ENCODE measurements at places on chromosomes 3 and 15.

DNA sequence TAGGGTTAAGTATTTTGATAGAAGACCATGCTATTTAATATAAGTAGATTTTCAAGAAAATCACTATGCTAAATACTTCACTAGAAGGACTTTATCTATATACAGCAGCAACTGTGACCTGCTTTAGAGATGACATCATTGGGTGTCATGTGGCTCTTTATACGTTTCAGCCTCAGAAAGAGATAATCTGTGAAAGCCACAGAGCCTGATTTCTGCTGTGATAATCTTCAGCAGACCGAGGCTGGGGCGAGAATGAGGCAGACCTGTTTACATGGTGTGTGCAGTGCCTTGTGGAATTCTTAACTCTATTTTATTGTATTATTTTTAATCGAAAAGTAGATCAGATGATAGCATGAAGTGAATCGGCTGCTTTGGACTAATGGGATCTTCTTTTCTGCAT, 471.2 kb downstream of the MFSD1 start:
- DNase-seq, result no peak

- no peak for DNase-seq
These were observed 137.7 kb downstream of the LRIG1 start for GRCh38 chr3:66363148-66363547.

DNA sequence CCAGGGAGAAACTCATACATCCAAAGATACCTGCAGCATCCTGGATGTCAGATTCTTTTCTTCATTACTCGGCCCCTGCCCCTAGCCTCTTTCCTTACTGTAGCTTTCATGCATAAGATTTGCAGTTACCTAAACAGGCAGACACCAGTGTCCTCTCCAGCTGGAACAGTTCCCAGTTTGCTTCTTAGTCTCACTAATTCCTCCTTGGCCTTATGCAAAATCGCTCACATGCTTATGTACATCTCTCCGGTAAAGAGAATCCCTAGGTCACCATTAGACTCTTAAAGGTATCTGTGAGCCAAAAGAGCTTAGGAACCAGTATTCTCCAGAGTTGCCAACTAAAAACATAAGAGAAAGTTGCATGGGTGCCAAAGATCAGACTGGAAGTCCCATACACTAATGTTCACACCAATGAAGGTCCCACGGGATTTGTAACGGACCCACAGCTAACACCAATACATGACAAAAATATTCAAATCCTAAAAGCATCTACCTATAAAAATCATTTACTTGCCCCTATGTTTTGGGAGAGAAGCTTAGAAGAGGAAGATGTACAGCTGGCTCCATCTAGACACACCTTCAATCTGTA, 66.6 kb downstream of the CBLB start:
- no peak for DNase-seq

GRCh38 chr3:39568508-39568907, 101.0 kb downstream of the MOBP start:
- DNase-seq, result no peak

- no peak for DNase-seq
These were observed 300.0 kb downstream of the CHST2 start for GRCh38 chr3:143419611-143420010.

Measured in HFFc6 (cell line).